CD4-positive, alpha-beta T cell treated with Interleukin-10 for 1 hour (primary cell): ENCODE measurements at places on chromosomes 1 and 21.
A peak's percentile ranks its signal among the peaks of the same experiment; 100 is the strongest.

- DNase-seq, result no peak
These were observed 6.1 kb upstream of the PSEN2 start for GRCh38 chr1:226864311-226864710.

DNA sequence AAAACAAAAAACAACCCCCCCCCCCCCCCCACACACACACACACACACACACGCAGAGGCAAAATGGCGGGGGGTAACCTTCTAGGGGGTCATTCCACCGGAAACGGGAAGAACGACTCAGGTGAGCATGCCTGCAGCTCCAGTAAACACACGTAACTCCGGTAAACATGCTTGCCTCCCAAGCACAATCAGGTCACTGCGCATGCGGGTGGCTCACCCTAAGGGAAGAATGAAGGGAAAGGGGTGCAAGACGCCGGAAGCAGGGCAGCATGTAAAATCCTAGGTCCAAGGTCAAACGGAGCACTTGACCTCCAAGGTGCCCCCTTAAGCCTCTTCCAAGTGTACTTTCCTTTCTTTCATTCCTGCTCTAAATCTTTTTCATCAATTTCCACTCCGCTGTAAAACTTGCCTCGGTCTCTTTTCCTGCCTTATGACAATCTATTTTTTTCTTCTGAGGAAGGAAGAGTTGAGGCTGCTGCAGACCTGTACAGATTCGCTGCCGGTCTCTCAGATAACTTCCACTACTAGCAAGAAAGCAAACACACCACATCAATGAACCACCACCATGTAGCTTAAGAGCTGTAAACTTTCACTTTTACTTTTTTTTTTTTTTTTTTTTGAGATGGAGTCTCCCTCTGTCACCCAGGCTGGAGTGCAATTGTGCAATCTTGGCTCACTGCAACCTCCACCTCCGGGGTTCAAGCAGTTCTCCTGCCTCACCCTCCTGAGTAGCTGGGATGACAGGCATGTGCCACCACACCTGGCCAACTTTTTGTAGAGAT is 21.0 kb upstream of the CBR3 start:
- DNase-seq, result peak; percentile 68

GRCh38 chr1:84749427-84749826 is 59.2 kb upstream of the SSX2IP start:
- DNase-seq, result no peak

- no peak for DNase-seq
These were observed 4.8 kb downstream of the DIRAS3 start for GRCh38 chr1:68045511-68046180.

DNA sequence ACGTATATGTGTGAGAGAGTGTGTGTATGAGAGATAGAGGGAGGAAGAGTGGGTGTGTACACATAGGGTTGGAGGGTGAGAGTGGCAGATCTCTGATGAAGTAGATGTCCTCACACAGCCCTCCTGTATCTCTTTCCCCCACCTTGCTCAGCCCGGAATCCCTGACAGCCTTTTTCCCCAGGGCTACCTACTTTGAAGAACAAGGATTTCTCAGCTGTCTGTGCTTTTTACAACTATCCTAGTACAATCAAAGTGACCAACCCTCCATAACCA is 29.1 kb upstream of the CADM3 start:
- DNase-seq, result no peak

GRCh38 chr1:70048336-70049094 is 156.9 kb downstream of the LRRC40 start:
- DNase-seq, result no peak

GRCh38 chr1:147738739-147739476 is 21.5 kb downstream of the GJA5 start:
- no peak for DNase-seq
